ENCODE measurements at places on chromosomes 5 and 9.

GRCh38 chr5:124797665-124798087 is 51.2 kb upstream of the ZNF608 start:
- no peak for DNase-seq
- H3K4me1 ChIP-seq, result peaks cover 3% of the 10 kb centered on the region
- H3K4me3 ChIP-seq, result no peak overlapping the region
- H3K36me3 ChIP-seq, result no peaks in the 10 kb centered on the region
- H3K27ac ChIP-seq, result no peak overlapping the region

DNA sequence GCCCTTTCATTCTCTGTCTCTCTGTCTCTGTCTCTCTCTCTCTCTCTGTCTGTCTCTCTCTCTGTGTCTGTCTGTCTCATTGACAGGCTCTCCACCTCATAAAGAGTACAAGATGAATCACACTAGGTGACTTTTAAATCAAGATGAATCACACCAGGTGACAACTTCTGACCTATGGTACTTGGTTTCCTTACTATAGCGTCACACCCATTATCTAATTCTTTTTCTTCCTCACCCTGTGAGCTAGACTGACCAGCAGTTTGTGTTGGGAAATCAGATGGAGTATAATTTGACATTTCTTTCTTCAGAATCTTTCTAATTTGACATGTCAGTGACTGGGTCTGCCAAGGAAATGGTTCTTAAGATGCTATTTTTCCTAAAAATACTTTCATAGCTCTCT is 232.9 kb downstream of the ARRDC3 start:
- H3K27me3 ChIP-seq, result no peaks in the 10 kb centered on the region
- no peak overlapping the region for H3K4me3 ChIP-seq
- peaks cover 7% of the 10 kb centered on the region for H3K4me1 ChIP-seq
- peaks cover 6% of the 10 kb centered on the region for H3K36me3 ChIP-seq

GRCh38 chr9:88852794-88853193 is 138.5 kb upstream of the S1PR3 start:
- H3K36me3 ChIP-seq, result peaks cover 7% of the 10 kb centered on the region
- no peaks in the 10 kb centered on the region for H3K27me3 ChIP-seq
- H3K4me1 ChIP-seq, result peaks cover 7% of the 10 kb centered on the region

GRCh38 chr5:129960831-129961230 is 56.6 kb downstream of the CHSY3 start:
- H3K4me1 ChIP-seq, result no peaks in the 10 kb centered on the region
- H3K27ac ChIP-seq, result no peak overlapping the region
- no peaks in the 10 kb centered on the region for H3K27me3 ChIP-seq
- no peaks in the 10 kb centered on the region for H3K36me3 ChIP-seq

- DNase-seq, result no peak
- no peaks in the 10 kb centered on the region for H3K36me3 ChIP-seq
- H3K4me1 ChIP-seq, result peaks cover 25% of the 10 kb centered on the region
- H3K27me3 ChIP-seq, result no peaks in the 10 kb centered on the region
- peak overlapping the region; percentile 84 for H3K27ac ChIP-seq
Observed at GRCh38 chr5:173833196-173833985, 54.8 kb upstream of the CPEB4 start.

GRCh38 chr5:66597183-66597757 is 1.1 kb downstream of the MAST4 start:
- peak overlapping the region; percentile 78 for H3K4me3 ChIP-seq
- no peaks in the 10 kb centered on the region for H3K36me3 ChIP-seq
- H3K27ac ChIP-seq, result no peak overlapping the region
- H3K4me1 ChIP-seq, result peaks cover 11% of the 10 kb centered on the region
- DNase-seq, result peak; percentile 64

GRCh38 chr9:109310486-109310901 is 10.4 kb downstream of the EPB41L4B start:
- no peak for DNase-seq
- no peak overlapping the region for H3K27ac ChIP-seq
- H3K4me3 ChIP-seq, result no peak overlapping the region
- H3K4me1 ChIP-seq, result peaks cover 17% of the 10 kb centered on the region

GRCh38 chr9:98913044-98913443 is 30.7 kb upstream of the COL15A1 start:
- no peak overlapping the region for H3K27ac ChIP-seq
- no peak overlapping the region for H3K4me3 ChIP-seq
- H3K4me1 ChIP-seq, result peaks cover 10% of the 10 kb centered on the region

DNA sequence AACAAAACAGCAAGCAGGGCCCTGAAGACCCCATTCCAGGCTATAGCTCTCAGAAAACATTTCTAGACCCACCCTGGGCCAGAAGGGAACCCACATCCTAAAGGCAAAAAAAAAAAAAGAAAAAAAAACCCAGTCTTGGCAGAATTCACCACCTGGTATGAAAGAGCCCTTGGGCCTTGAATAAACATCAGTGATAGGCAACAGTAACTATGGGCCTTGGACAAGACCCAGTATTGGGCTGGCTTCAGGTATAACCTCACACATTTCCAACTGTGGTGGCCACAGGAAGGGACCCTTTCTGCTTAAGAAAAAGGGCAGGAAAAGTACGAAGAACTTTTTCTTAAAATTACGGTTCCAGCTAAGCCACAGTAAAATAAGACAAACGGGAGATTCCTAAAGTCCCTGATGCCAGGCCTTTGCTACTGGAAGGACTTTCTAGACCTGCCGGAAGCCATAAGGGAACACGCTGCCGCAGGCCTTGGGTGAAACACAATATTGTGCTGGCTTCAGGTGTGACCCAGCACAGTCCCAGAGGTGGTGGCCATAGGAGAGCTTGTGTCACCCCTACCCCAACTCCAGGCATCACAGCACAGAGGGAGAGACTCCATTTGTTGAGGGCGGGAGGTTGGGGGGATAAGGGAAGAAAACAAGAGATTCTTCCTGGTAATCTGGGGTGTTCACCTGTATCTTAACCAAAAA is 505.2 kb upstream of the RGMB start:
- no peak overlapping the region for H3K27ac ChIP-seq
- H3K4me3 ChIP-seq, result no peak overlapping the region
- DNase-seq, result no peak
- no peaks in the 10 kb centered on the region for H3K36me3 ChIP-seq
- no peaks in the 10 kb centered on the region for H3K4me1 ChIP-seq

DNA sequence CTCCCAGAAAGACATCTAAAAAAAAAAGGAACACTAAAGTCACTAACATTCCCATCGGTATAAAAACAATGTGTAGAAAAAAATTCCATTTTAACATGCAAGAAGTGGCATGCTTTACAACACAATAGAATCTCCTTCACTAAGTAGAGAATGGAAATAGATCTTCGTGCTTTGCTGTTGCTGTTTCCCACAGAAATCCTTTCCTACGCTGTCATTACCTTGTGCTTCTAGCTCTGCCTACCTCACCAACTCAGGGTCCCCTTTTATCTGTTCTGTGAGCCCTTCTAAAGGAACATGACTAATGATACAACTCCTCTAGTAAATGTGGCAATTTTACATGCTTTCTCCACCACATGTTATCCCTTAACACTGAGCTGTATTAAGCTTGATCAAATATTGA is 202.9 kb downstream of the MCTP1 start:
- peaks cover 13% of the 10 kb centered on the region for H3K4me1 ChIP-seq
- peak overlapping the region; percentile 30 for H3K4me3 ChIP-seq
- no peaks in the 10 kb centered on the region for H3K36me3 ChIP-seq
- no peak for DNase-seq
- no peak overlapping the region for H3K27ac ChIP-seq
- no peaks in the 10 kb centered on the region for H3K27me3 ChIP-seq
